Cardiac muscle cell (in vitro differentiated cells and primary cell): ENCODE measurements at places on chromosomes 6 and 20. TPM values are rescaled to one million over a fixed set of nuclear protein-coding genes. Genes with fewer than 3 reads are reported as not detected.

- H3K4me3 ChIP-seq, result no peak overlapping the region
- H3K27ac ChIP-seq, result no peak overlapping the region
- no peak for DNase-seq
- H3K36me3 ChIP-seq, result no peaks in the 10 kb centered on the region
- no peaks in the 10 kb centered on the region for H3K4me1 ChIP-seq
These were observed 342.2 kb upstream of the NT5E start for GRCh38 chr6:85107701-85108100.

DNA sequence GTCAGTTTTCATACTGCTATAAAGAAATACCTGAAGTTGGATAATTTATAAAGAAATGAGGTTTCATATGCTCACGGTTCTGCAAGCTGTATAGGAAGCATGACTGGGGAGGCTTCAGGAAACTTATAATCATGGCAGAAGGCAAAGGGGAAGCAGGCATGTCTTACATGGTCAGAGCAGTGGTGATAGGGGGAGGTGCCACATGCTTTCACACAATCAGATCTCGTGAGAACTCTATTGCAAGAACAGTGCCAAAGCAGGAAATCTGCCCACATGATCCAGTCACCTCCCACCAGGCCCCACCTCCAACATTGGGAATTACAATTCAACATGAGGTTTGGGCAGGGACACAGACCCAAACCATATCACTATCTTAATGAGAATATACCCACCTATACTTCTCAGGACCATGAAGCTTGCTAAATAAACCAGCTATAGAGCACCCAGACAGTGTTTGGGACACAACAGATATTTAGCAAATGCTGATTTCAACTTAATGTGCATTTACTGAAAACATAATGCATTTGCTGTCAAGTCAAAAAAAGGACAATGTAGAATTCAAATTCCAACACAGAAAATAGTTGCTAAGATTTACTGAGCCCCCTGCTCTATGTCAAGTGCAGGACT is 63.8 kb downstream of the TNFRSF21 start:
- H3K36me3 ChIP-seq, result no peaks in the 10 kb centered on the region
- no peak overlapping the region for H3K27ac ChIP-seq
- no peak overlapping the region for H3K4me3 ChIP-seq
- H3K4me1 ChIP-seq, result peaks cover 44% of the 10 kb centered on the region
- H3K27me3 ChIP-seq, result no peaks in the 10 kb centered on the region
- peak; percentile 35 for DNase-seq

DNA sequence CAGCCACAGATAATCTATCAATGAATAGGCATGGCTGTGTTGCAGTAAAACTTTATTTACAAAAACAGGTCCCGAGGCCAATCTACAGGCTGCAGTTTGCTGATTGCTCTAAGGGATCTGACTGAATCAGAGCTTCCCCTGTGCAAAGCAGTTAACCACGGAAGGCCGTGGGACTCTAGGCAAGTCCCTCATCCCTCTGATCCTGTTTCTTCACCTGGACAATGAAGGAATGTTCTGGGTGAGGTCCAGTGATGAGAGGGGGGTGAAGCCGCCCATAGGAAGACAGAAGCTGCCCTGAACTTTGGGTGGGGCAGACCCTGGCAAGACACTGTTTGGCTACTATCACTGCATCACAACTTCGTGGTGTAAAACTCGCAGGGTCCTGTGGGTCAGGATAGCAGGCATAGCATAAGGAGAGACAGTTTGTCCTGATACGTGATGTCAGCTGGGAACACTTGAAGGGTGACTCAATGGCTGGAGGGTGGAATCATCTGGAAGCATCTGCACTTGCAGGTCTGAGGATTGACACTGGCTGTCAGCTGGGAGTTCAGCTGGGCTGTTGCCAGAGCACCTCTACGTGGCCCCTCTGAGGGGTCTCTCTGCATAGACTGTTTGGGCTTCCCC is 33.3 kb upstream of the TGM2 start:
- H3K36me3 ChIP-seq, result no peaks in the 10 kb centered on the region
- no peaks in the 10 kb centered on the region for H3K4me1 ChIP-seq
- H3K27ac ChIP-seq, result no peak overlapping the region
- no peak overlapping the region for H3K4me3 ChIP-seq
- H3K27me3 ChIP-seq, result no peaks in the 10 kb centered on the region

DNA sequence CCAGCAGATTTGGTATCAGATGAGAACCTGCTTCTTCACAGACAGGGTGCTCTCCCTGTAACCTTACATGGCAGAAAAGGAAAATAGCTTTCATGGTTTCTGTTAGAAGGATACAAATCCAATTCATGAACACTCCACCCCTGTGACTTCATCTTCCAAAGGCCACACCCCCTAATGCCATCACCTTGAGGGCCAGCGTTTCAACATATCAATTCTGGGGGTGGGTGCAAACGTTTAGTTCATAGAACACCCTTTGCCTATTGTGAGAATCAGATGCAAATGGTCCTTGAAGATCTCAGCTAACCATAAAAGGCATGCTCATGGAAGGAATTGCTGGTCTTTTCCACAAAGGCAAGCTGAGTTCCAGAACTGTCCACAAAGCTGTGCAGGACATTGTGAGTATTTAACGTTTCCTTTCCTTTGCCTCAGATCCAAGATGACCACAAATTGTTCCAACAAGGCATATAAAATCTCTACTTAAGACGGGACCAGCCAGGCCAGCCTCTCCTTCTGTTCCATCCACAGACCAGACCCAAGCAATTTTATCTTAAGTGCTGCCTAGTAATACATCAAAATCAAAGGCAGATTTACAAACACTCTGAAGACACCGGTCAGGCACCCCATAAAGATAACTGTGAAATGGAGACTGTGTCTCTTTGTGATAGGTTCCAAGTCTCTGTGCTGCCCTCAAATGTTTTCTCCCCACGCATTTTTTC is 34.7 kb upstream of the SSTR4 start:
- no peak overlapping the region for H3K4me3 ChIP-seq
- no peaks in the 10 kb centered on the region for H3K4me1 ChIP-seq
- H3K36me3 ChIP-seq, result no peaks in the 10 kb centered on the region
- DNase-seq, result no peak
- peaks cover 4% of the 10 kb centered on the region for H3K27me3 ChIP-seq
- H3K27ac ChIP-seq, result no peak overlapping the region

- H3K27me3 ChIP-seq, result no peaks in the 10 kb centered on the region
- DNase-seq, result no peak
- no peak overlapping the region for H3K27ac ChIP-seq
- no peak overlapping the region for H3K4me3 ChIP-seq
These were observed 76.0 kb upstream of the ADTRP start for GRCh38 chr6:11854408-11855165.

DNA sequence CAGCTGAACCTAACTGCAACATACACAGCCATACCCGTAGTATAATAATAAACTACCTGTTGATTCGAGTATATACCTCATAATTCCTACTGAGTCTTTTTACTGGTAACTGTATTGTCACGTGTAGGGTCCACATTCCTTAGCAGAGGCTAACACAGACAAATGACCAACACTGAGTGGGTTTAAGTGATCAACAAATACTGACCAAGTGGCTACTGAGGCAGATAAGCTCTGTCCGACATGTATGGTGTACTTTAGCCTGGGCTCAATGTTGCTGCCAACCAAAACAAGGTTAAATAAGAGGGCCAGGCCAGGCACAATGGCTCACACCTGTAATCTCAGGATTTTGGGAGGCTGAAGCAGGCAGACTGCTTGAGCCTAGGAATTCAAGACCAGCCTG is 12.7 kb downstream of the ELOVL5 start:
- H3K27ac ChIP-seq, result no peak overlapping the region
- no peaks in the 10 kb centered on the region for H3K27me3 ChIP-seq
- H3K36me3 ChIP-seq, result no peaks in the 10 kb centered on the region
- DNase-seq, result no peak

DNA sequence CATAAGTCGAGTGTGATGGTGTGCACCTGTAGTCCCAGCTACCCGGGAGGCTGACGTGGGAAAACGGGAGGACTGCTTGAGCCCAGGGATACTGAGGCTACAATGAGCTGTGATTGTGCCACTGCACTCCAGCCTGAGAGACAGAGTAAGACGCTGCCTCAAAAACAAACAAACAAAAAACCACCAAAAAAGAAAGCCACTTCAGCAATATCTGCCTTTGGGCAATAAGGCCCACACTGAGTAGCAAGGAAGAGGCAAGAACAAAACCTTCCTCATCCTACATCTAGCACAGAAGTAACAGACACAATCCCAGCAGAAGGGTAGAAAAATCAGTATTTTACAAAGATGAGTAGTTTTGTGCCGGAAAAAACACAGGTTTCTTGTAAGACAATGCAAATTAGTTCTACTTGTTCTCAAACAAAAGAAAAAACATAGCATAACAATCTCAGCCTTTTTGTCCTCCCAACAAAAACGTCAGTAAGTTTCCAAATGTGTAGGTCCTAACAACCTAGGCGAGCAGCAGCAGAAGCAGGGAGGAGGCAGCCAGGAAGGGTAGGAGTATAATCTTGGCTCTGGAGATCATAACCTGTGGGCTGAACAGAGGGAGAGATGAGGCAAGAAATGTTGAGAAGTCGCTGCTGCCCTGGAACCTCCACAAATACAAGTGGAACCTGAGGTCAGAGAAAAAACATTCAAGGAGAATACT is 5.7 kb downstream of the PPP1R10 start:
- H3K36me3 ChIP-seq, result peaks cover 30% of the 10 kb centered on the region
- no peaks in the 10 kb centered on the region for H3K27me3 ChIP-seq
- peaks cover 13% of the 10 kb centered on the region for H3K4me1 ChIP-seq
- peak overlapping the region; percentile 33 for H3K27ac ChIP-seq
- no peak overlapping the region for H3K4me3 ChIP-seq

DNA sequence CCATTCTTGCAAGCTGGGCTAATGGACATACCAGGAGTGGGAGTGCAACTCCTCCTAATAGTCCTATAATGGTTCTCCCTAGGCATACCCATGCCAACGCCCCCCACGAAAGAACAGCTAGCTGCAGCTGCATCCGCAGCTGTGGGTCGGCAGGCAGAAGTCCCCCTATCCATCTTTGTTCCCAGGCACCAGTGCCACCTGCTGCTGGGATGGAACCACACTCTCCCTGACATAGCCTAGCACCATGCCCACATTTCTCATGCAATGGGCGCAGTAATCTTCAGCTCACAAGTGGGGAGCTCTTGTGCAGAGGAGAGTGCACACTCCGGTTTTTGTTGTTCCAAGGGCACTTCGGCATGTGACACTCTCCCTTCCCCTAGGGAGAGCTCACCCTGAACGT is 567.8 kb downstream of the GRIK2 start:
- no peaks in the 10 kb centered on the region for H3K36me3 ChIP-seq
- DNase-seq, result no peak
- H3K4me1 ChIP-seq, result no peaks in the 10 kb centered on the region
- no peak overlapping the region for H3K4me3 ChIP-seq
- no peak overlapping the region for H3K27ac ChIP-seq
- H3K27me3 ChIP-seq, result no peaks in the 10 kb centered on the region

GRCh38 chr6:26223650-26224546 is 136.7 kb downstream of the HFE start:
- peak; percentile 95 for DNase-seq
- H3K4me3 ChIP-seq, result peak overlapping the region; percentile 49
- H3K27me3 ChIP-seq, result no peaks in the 10 kb centered on the region
- H3K27ac ChIP-seq, result peak overlapping the region; percentile 99

Gene OR2B6
- total RNA-seq, result not detected in 2 replicates
